ENCODE measurements at places on chromosomes 1 and 21. TPM values are rescaled to one million over a fixed set of nuclear protein-coding genes. Genes with fewer than 3 reads are reported as not detected.

- DNase-seq, result no peak
These were observed 33.1 kb upstream of the DMBX1 start for GRCh38 chr1:46456411-46456963.

GRCh38 chr1:24295535-24295934 lies 23.6 kb upstream of the GRHL3 start:
- no peak for DNase-seq

GRCh38 chr1:196098000-196098399 lies 510.2 kb downstream of the KCNT2 start:
- no peak for DNase-seq

The PTPN7 gene
- polyA plus RNA-seq, result 0.92 TPM

The DCST1 gene
- polyA plus RNA-seq, result 0.09 TPM

The MAGI3 gene
- polyA plus RNA-seq, result 10.8 TPM

The TNFRSF8 gene
- 0.22 TPM for polyA plus RNA-seq
